ENCODE measurements at places on chromosomes 7 and 10. TPM values are rescaled to one million over a fixed set of nuclear protein-coding genes. Genes with fewer than 3 reads are reported as not detected.

- no peak overlapping the region for H3K4me3 ChIP-seq
- peaks cover 38% of the 10 kb centered on the region for H3K4me1 ChIP-seq
- H3K27me3 ChIP-seq, result no peaks in the 10 kb centered on the region
- H3K36me3 ChIP-seq, result no peaks in the 10 kb centered on the region
- no peak for DNase-seq
- no peak overlapping the region for H3K27ac ChIP-seq
Measured at GRCh38 chr7:28573651-28574301, 161.5 kb downstream of the CREB5 start.

- no peak for DNase-seq
- no peak overlapping the region for H3K4me3 ChIP-seq
- H3K36me3 ChIP-seq, result no peaks in the 10 kb centered on the region
- no peaks in the 10 kb centered on the region for H3K4me1 ChIP-seq
- no peak overlapping the region for H3K27ac ChIP-seq
Measured at GRCh38 chr7:42766782-42767423, 145.0 kb downstream of the C7orf25 start.

DNA sequence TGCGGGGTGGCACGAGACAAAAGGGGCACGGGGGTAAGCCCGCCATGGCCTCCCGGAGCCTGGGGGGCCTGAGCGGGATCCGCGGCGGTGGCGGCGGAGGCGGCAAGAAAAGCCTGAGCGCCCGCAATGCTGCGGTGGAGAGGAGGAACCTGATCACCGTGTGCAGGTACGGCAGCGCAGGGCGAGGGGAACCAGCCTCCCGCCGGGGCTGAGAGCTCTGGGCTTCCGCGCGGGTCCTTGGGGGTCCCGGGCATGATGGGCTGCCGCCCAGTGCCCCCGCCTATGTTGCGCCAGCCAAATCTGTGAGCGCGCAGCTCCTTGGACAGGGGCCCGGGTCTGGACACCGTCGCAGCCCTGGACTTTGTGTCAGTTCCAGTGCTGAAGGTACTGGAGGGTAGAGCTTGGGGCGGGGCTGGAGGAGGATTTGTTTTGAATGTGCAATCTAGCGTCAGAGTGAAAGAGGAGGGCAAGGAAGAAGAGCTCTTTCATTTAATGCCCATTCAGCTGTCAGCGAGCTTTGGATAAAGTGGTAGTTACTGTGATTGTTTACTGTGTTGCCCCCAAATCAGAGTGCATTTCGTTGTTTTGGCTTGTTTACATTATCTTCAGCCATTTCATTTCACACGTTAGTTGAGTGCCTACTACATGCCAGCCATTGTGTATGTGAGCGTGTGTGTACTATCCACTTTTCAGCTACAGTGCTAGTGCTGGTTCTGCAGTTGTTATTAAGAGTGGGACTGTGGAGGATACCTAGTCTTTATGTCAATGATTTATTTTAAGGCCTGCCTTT is 777 bp downstream of the RUNDC3B start:
- no peak for DNase-seq
- no peaks in the 10 kb centered on the region for H3K4me1 ChIP-seq
- H3K27ac ChIP-seq, result no peak overlapping the region
- H3K27me3 ChIP-seq, result no peaks in the 10 kb centered on the region
- no peaks in the 10 kb centered on the region for H3K36me3 ChIP-seq

DNA sequence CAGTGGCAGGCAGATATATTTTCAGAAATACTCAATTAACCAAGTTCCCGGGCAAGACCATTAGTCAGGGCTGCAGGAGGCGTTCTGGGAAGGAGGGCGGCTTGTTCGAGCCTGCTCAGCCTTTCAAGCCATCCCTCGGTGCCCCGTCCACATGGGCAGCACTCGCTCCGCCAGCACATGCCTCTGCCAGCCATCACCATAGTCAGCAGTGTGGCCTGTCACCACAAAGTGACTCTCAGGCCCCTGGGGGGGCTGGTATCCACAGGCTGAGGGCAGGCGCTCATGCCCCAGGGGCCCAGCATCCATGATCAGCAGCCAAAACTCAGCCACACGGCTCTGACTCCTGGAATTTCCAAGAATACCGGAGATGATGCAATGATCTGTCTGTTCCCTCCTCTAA is 81.9 kb downstream of the CHST15 start:
- H3K27me3 ChIP-seq, result no peaks in the 10 kb centered on the region
- no peak overlapping the region for H3K4me3 ChIP-seq
- no peak overlapping the region for H3K27ac ChIP-seq
- H3K4me1 ChIP-seq, result no peaks in the 10 kb centered on the region

- DNase-seq, result no peak
- H3K27me3 ChIP-seq, result 0 out of 2 replicates have a peak, but pooled peaks cover 3% of the 10 kb centered on the region
- H3K4me3 ChIP-seq, result no peak overlapping the region
- H3K36me3 ChIP-seq, result no peaks in the 10 kb centered on the region
Measured at GRCh38 chr10:75379212-75379724, 22.3 kb downstream of the ZNF503 start.

DNA sequence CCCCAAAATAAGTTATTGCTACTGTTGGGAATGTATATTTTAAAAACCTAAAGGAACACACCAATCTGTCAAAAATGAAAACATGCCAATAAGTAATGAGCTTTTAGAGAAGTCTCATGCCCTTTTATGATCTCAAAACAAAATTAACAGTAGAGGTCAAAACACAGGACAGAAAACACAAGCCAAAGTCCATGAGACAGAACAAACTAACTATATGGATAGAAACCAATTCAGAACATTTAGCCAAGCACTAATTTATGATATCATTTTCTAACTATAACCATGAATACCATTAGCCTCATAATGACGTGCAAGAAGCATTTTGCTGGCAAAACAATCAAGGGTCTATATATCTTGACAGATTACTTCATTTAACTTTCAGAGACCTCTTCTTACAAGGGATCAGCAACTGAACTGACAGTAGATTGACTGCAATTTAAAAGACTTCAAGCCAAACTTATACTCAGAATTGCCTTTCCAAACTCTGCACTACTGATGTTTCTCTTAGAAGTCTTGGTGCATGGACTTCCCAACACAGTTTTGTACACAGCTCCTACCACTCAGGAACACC is 200.9 kb downstream of the DOCK4 start:
- no peak overlapping the region for H3K4me3 ChIP-seq
- H3K27ac ChIP-seq, result no peak overlapping the region
- no peaks in the 10 kb centered on the region for H3K4me1 ChIP-seq
- H3K27me3 ChIP-seq, result no peaks in the 10 kb centered on the region
- H3K36me3 ChIP-seq, result no peaks in the 10 kb centered on the region
- no peak for DNase-seq

DNA sequence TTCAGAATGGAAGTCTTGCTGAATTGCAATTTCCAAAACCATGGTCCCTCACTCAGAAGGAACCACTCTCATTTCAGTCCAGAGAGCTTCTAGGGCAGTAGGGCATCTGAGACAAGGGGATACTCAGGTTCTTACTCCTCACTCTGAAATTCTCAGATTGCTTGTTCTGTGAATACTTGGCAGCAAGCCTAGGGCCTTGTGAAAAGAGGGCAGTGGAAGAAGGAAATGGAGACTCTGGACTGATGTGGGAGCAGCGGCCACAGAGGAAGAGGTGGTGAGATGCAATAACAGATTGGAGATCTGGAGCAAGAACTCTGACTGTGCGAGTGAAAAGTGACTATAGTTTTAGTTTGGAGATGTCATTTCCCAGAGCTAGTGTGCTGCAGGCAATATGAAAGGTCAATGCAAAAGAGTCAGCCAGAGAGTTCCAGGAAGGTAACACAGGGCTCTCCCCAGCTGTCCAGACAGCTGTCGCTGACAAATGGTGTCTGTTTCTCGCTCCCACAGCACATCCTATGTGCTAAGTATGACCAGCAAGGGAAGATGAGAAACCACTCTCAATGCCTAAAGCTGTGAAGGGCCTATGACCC is 291.6 kb upstream of the KIAA1217 start:
- no peak overlapping the region for H3K4me3 ChIP-seq
- peaks cover 30% of the 10 kb centered on the region for H3K4me1 ChIP-seq
- peak; percentile 99 for DNase-seq

- peak overlapping the region; percentile 56 for H3K27ac ChIP-seq
- H3K4me3 ChIP-seq, result no peak overlapping the region
Measured at GRCh38 chr7:32587411-32587948, 92.2 kb downstream of the AVL9 start.

DNA sequence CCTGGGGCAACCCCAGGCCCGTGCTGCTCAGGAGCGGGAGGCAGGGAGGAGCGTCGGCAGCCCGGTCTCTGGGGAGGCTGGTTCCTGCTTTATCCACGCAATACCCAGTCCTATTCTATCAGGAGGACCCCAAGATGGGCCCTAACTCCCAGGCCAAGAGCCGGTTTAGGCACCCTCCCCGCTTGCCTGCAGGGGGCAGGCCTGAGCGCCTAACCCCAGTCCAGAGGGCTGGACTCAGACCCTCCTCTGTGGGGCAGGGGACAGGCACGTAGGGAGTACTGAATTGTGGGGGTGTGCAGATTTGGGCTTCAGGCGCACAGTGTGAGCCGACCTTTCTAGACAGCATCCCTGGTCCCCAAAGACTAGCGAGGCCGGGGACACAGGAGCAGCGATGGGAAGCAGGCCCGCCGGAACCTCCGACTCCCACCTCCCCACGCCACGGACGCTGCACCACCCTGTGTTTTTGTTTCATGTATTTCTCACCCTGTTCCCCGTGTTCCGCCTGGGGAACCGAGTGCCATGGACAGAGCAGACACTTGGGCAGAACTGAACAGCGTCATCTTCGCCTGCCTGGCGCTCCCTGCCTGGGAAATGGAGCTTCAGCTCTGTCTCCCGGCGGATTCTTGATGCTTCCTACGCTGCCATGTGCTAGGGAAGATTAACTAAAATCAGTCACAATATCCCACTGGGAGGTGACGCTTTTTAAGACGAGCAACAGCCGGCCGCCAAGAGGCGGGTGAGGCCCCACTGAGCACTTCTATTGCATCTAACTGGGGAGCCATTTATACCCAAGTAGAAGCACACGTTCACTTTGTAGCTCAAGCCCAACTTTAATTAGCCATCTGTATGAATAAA is 5.3 kb downstream of the NUDT1 start:
- peaks cover 5% of the 10 kb centered on the region for H3K36me3 ChIP-seq
- peaks cover 7% of the 10 kb centered on the region for H3K4me1 ChIP-seq
- peak; percentile 37 for DNase-seq
- no peak overlapping the region for H3K4me3 ChIP-seq
- no peaks in the 10 kb centered on the region for H3K27me3 ChIP-seq
- H3K27ac ChIP-seq, result no peak overlapping the region

- no peaks in the 10 kb centered on the region for H3K36me3 ChIP-seq
- H3K4me3 ChIP-seq, result no peak overlapping the region
- DNase-seq, result no peak
- H3K27me3 ChIP-seq, result no peaks in the 10 kb centered on the region
- no peaks in the 10 kb centered on the region for H3K4me1 ChIP-seq
Measured at GRCh38 chr10:31090894-31091607, 59.4 kb upstream of the ZNF438 start.

GRCh38 chr10:58275908-58276307 is 6.9 kb downstream of the CISD1 start:
- H3K4me1 ChIP-seq, result no peaks in the 10 kb centered on the region
- H3K36me3 ChIP-seq, result peaks cover 17% of the 10 kb centered on the region
- no peak overlapping the region for H3K4me3 ChIP-seq

- no peak for DNase-seq
- H3K4me3 ChIP-seq, result no peak overlapping the region
- H3K4me1 ChIP-seq, result peaks cover 63% of the 10 kb centered on the region
- no peaks in the 10 kb centered on the region for H3K36me3 ChIP-seq
- H3K27ac ChIP-seq, result peak overlapping the region; percentile 70
Measured at GRCh38 chr10:5549462-5550249, 24.9 kb downstream of the CALML3 start.

- H3K27ac ChIP-seq, result no peak overlapping the region
- no peaks in the 10 kb centered on the region for H3K27me3 ChIP-seq
- no peak overlapping the region for H3K4me3 ChIP-seq
Measured at GRCh38 chr7:16660702-16661464, 14.9 kb downstream of the BZW2 start.

DNA sequence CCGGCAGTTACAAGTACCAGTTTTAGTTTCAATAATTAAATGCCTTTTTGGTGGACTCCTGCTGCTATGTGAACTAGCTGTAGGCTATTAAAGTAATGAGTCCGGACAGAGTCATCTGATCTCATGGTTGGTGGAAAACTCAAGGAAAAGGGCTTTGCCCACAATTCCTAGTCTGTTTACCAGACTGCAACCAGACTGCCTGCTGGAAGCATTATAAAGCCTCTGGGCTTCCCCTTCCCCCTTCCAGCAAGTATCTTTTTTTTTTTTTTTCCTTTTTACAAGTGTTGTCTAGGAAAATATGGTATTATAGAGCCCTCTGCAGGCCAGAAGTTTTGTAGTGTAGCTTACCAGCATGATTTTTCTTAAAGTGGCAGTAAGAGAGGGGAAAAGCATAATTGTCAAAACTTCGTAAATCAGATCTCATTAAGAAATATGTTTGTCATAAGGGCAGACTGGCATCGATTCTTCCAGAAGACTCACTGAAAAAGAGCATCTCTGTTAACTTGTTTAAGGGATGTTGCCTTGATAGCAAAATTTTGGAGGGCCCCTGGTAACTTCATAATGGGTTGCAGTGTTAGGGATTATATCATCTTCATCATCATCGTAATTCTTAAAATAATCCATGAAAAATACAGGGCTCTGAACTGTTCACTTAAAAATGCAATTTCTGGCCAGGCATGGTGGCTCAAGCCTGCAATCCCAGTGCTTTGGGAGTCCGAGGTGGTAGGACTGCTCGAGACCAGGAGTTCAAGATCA is 181.3 kb downstream of the TAX1BP1 start:
- H3K27ac ChIP-seq, result no peak overlapping the region
- H3K27me3 ChIP-seq, result no peaks in the 10 kb centered on the region
- no peak overlapping the region for H3K4me3 ChIP-seq
- H3K36me3 ChIP-seq, result no peaks in the 10 kb centered on the region

GRCh38 chr10:71358277-71358676 is 38.4 kb upstream of the CDH23 start:
- H3K4me3 ChIP-seq, result no peak overlapping the region
- H3K27me3 ChIP-seq, result no peaks in the 10 kb centered on the region
- H3K27ac ChIP-seq, result no peak overlapping the region
- H3K4me1 ChIP-seq, result no peaks in the 10 kb centered on the region
- DNase-seq, result no peak

GRCh38 chr10:75186310-75186709 is 24.3 kb upstream of the VDAC2 start:
- peaks cover 3% of the 10 kb centered on the region for H3K36me3 ChIP-seq
- H3K4me1 ChIP-seq, result no peaks in the 10 kb centered on the region
- H3K27me3 ChIP-seq, result no peaks in the 10 kb centered on the region
- no peak overlapping the region for H3K4me3 ChIP-seq

DNA sequence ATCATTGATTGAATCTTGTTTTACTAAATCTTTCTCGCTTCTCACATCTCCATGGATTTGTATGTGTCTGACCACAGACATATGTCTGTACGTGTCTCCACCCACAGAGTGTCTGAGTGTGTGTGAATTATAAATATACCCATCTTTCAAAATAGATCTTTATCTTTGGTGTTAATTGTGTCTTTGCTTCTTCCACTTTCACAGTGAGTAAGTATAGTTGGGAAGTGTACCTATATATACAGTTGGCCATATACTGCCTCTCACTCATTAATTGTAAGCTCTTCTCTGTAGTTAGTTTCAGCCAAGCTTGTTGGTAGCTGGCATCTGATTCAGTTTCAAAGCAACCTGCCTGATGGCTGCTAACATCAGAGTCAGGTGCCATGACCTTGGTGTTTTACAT is 18.4 kb downstream of the EEPD1 start:
- H3K36me3 ChIP-seq, result no peaks in the 10 kb centered on the region
- H3K4me1 ChIP-seq, result no peaks in the 10 kb centered on the region
- no peak overlapping the region for H3K4me3 ChIP-seq
- no peak overlapping the region for H3K27ac ChIP-seq
- no peak for DNase-seq

Gene EIF3B
- 212 TPM for total RNA-seq

Gene IL15RA
- not detected for total RNA-seq

Gene SPAM1
- not detected for total RNA-seq

Gene SKIDA1
- total RNA-seq, result 1.8 TPM

Gene SLC26A4
- 3.9 TPM for total RNA-seq

Gene ACTL6B
- total RNA-seq, result not detected

Gene CPXM2
- total RNA-seq, result not detected

Gene H2AZ2
- 454 TPM for total RNA-seq

Data from SJCRH30 (cell line).